ENCODE measurements at places on chromosomes 13 and 19.
A peak's percentile ranks its signal among the peaks of the same experiment; 100 is the strongest.

DNA sequence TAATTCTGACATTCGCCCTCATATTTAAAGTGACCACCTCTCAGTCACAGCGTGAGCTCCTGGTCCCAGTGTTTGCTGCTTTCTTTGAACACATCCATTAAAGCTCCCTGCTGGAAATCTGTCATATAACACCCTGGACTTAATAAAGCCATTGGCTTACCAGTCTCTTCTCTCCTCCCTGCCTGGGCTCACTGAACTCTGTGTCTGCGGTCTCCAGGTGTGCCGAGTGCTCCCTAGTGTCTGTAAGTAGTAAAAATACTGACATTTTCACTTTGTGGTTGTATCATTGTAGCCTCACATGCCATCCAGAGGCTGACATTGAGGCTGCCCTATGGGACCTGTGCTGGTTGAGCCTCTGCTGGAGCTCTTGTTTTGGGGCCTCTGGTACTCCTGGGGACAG is 2.6 kb upstream of the PSG11 start:
- DNase-seq, result no peak

DNA sequence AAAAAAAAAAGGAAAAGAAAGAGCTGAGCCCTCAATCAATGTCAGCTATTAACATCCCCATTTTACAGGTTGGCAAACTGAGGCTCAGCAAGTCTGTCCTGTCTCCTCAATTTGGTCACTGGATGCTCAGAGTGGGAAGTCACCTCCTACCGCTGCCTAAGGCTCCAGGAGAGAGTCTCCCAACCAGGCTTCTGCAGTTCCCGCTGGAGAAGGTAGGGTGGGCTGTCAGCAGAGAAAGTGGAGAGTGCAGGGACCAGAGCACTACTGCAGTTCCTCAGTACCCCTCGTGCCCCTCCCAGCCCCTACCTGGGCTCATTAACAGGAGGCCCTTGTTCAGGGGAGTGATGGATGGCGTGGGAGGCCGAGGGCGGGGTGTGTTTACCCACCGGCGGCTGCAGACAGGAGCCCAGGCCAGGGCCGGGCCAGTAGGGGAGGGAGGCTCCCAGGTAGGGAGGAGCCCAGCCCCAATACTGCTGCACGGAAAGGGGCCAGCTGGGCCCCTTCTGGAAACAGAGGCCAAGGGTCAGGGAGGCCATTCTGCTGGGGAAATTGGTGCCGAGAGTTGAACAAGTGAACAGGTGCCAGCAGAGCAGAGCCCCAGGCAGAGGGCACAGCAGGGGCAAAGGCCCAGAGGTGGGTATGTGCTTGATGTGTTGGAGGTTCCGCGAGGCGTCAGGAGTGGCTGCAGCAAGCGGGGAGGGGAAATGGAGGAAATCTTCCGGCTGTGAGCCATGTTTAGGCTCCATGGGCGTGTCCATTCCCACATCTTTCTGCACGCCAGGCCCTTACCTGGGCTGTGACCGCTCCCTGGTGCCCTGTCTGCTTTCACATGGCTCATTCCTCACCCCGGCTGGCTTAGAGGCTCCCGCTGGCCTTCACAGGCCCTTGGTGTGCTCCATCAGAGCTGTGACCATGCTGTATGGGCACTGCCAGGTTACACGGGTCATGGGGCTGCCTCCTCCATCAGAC is 7.6 kb upstream of the COMP start:
- no peak for DNase-seq

GRCh38 chr13:22121146-22121739 is 450.4 kb downstream of the FGF9 start:
- no peak for DNase-seq

DNA sequence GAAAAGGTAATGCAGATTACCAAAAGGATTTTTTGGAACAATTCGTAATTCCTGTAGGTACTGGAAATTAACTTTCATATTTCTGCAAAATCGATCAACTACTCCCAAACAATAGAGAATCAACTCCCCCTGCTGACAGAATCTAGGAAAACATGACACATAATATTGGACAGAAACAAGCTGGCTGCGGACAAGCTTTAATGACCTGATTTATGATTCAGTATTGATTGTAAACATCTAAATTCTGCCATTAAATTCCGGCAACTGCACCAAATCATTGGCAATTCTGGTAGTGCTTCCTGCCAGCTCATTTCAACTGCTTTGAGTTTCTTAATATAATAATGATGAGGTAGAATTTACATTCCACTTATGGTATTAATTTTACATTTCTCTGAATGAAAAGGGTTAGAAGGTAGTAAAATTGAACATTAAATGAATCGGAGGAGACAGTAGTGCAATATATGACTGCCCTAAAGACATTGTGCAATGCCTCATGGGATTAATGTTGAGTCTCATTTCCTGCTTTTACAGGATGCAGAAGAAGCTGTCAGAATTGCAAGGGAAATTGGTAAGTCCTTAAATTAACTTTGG is 146.5 kb downstream of the PCCA start:
- peak; percentile 26 for DNase-seq

DNA sequence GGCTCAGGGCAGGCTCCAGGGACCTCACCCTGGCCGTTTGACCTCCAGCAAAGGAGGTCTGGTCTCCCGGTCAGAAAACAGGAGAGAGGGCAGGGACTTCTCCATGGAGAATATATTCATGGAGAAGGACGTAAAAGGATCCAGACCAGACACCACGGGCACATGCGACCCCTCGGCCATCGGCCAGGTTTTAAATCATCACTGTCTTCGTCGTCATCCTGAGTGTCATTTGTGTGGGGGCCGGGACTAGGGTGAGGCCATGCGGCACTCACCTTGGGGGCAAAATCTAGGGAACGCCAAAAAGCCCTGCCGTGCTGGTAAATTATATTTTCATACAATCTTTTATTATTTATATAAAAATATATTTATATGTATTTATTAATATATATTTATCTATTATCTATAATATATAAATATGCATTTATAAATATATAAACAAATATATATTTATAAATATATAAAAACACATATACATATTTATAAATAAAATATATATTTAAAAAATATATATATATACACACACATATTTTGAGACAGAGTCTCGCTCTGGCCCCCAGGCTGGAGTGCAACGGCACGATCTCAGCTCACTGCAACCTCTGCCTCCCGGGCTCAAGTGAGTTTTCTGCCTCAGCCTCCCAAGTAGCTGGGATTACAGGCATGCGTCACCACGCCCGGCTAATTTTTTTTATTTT is 75.4 kb downstream of the GADD45B start:
- DNase-seq, result no peak

DNA sequence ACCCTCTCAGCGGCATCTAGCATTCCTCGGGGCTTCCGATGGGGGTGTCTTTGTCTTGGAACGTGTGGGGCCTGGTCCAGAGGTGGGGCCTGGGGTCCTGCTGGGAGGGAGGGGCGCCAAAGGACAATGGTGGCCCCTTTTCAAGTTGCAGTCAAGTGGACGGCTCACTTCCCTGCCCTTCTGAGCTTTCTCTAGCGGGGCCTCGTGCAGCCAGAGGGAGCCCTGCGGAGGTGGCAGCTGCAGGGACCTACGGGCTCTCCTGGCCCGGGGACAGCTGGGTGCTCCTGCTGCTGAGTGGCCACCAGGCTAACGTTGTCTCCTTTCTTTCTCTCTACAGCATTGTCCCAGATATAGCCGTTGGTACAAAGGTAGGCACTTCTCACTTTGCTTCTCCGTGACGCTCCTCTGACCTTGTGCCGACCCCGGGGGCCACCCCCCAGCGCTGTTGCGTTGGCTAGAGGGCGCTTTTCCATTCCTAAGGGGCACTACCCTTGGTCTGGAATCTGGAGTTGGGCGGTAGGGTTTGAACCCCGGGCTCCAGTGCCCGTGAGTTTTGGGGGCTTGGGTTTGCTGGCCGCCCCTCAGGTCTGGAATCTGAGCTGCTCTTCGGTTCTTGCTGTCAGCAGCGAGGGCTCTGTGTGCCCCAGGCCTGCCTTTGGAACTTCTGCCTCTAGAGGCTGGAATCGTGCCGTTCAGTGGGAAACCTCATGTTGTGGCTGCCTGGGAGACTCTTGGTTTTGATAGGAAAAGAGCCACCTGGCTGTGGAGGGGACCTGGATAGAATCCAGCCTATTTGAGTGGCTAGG is 2.0 kb downstream of the PTBP1 start:
- no peak for DNase-seq

GRCh38 chr13:51311957-51312520 is 27.5 kb upstream of the SERPINE3 start:
- no peak for DNase-seq

GRCh38 chr19:45352471-45352870 is 11.9 kb downstream of the KLC3 start:
- no peak for DNase-seq

GRCh38 chr19:10682397-10683063 is 18.7 kb upstream of the QTRT1 start:
- DNase-seq, result no peak

DNA sequence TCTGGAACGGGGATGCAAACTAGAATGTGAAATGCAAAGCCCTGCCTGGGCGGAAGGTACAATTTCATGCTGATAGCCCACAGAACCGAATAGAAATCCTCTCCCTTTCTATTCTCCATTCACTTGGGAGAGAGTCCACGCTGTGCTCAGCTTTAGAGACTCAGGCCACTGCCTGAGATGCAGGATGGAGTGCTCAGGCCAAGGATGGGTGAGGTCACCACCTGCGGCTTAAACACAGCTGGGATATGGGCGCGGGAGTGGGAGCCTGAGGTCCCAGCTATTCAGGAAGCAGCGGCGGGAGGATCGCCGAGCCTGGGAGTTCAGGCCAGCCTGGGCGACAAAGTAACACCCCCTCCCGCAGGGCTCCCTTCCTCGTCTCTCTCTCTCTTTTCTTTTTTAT is 446 bp upstream of the ZNF83 start:
- peak; percentile 16 for DNase-seq

- peak; percentile 77 for DNase-seq
Observed at GRCh38 chr19:57103573-57104277, 16.1 kb upstream of the USP29 start.
